ENCODE measurements at places on chromosomes 2 and 18.

- DNase-seq: no peak
Observed at GRCh38 chr2:50344509-50345106, 687.3 kb downstream of the NRXN1 start.

- no peak for DNase-seq
Observed at GRCh38 chr2:219648176-219648575, 20.7 kb downstream of the SLC4A3 start.

DNA sequence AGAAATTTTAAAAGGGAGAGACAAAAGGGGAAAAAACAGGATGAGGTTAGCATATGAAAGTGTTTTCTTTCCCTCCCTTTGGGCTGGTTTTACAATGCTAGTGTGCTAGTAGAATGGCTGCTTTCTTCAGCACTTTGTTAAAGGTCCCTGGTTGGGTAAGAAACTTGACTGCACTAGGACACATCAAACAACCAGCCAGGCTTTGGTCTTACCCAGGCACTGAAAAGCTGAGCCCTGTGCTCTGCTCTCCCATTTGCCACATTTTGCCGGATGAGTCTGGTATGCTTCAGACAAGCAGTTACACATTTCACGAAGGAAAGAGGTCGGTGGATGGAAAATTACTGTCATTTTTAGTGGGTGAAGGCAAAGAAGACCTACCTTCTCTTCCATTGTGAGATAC, 242.0 kb downstream of the DPP10 start:
- DNase-seq: no peak

GRCh38 chr2:78778756-78779510, 246.6 kb upstream of the REG3G start:
- no peak for DNase-seq

DNA sequence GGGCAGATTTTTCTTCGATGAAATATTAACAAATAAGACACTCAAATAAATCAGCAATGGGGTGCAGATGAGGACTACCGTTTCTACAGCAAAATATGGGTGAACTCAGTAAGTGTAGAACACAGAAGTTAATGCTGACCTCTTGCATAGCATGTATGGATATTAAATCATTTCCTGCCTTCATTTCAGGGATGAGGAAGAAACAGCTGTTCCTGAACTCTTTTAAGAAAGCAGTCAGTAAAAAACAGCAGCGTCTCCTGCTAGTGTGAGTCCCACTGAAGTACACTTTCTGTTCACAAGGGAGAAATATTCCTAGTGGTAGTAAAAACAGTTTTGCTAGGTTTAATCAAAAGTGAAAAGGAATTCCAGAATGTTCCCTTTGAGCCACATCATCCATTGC, 379.0 kb downstream of the ZEB2 start:
- DNase-seq: no peak

GRCh38 chr2:223155956-223156355, 104.0 kb downstream of the KCNE4 start:
- no peak for DNase-seq

DNA sequence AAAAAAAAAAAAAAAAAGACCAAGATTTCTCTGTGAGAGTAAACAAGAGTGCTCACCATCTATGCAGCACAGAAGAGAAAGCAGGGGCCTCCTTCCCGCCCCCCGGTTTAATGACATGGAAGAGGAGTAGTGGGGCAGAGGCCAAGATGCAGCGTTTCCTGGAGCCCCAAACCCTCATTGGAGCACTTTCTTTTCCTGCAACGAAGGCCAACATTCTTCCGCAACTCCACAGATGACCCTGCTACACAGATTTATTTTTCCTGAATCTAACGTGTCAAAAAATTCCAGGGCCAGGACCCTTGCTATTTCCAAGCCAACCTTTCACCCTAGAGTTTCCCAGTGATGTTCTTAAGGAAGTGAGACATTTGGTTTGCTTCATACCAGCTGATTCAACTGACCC, 189.6 kb downstream of the MIB1 start:
- DNase-seq: no peak

DNA sequence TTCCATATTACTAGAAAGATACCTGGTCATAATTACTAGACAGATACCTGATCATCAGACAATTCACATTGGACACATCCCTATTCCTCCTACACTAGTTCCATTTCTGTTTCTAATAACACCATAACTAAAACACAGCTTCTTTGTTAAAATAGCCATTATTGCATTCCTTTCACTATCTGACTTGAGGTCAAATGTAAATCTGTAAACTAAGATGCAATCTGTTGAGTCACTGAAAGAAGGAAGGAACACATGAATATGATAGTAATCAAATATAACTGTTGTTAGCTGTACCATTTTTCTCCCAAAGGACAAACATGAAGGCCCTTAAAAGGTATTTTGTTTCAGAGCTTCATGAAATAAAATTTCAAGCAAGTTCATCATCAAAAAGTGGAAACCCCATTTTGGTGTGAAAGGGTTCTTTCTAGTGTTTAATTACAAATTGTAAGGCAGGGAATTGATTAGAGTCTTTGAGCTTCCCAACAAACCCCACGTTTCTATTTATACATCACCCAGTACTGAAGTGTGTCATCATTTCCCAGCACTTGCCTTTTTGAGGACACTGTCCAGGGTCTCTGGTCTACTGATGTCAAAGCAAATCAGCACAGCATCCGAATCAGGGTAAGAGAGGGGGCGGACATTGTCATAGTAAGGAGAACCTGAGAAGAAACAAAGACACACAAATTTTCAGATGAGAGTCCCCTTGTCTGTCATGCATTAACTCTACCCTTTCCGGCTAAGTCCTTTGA, 13.0 kb downstream of the RND3 start:
- no peak for DNase-seq

- no peak for DNase-seq
Observed at GRCh38 chr2:47301277-47301618, 101.7 kb upstream of the MSH2 start.

DNA sequence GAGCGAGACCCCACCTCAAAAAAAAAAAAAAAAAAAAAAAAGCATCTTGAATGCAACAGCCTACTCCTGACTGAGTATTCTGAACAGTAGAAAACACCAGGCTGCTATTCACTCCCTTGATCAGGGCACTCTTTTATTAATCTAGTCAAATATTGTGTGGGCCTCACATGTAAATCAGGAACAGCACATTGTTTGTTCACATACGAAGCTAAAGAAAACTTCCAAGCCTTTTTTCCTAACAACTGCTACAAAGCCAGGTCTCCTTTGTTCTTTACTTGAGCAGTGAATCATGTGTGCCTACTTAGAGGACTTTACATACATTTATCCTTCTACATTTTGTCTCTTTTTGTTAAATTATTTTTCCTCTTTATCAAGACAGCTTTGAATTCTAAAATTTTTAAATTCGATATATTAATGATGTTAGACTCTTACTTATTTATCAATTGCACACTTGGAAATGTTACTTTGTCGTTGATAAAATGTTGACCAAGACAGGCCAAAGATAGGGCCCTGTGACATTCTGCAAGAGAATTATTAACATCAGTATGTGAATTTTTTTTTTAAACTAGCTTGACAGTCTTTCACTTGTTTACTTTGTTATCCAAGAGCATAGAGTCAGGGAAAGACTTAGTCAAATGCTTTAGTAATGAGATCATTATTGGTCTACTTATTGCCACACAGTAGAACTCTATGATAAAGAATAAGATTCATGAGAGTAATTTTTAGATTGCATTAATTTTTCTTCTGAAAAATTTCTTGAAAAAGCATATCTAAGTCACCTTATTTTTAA, 13.2 kb downstream of the SPATS2L start:
- DNase-seq: no peak

GRCh38 chr18:24677011-24677410, 216.6 kb downstream of the HRH4 start:
- no peak for DNase-seq

DNA sequence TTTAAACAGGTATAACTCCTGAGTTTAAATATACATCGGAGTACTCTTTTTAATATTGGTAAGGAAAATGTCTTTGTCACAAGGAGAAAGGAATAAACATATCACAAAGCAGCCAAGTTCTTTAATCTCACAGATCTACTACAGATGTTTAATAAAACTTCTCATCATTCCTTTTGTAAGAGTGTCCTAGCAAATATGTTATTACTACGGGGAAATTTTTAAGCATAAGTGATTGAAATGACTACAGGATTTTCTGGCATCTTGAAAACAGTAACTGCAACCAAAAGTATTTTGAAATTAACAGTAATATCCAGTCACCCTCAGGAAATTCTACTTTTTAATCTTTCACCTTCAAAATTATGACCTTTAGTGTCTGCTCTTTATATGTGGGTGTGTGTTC, 403.1 kb downstream of the IRS1 start:
- DNase-seq: no peak

DNA sequence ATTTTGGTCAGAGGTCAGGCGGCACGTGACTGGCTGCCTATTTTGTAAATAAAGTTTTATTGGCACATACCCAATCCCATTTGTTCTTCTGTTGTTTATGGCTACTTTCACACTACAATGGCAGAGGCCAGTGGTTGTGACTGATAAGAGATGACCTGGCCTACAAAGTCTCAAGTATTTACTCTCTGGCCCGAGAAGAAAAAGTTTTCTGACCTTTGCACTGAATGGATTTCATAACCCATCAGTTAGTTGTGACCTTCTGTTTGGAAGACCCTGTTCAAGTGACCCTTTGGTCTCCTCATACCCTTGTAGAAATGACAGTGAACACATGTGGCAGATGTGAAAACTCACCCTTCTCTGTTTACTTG, 121.4 kb upstream of the MGAT5 start:
- DNase-seq: no peak

DNA sequence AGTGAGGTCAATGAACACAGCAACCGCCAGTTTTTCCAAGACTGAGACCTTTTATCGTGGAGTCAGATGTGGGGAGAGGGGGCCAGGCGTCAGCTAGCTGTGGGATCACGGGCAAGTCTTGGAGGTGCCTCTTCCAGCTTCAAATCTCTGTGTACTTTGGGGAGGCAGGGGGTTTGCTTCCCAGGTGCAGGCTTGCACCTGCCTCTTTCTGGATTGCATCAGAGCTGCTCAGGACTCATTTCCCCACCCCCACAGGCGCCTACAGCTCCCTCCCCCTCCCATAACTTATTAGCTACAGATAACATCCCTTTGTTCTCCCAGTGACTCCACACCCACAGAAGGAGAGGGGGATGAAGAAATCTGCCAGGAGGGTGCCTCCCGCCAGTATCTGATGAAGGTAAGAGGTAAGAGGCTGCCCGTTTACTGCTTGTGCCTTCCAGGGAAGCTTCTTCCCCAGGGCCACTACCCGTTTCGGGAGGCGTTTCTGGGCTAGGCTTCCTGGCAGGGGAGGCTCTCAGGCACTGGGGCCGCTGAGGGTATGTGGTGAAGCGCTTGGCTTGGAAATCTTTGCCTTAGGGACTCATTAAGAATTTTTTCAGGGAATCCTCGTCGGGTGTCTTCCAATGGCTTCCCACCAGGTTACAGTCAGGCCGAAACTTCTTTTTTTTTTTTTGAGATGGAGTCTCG, 18.8 kb upstream of the MRPL33 start:
- peak; percentile 88 for DNase-seq

DNA sequence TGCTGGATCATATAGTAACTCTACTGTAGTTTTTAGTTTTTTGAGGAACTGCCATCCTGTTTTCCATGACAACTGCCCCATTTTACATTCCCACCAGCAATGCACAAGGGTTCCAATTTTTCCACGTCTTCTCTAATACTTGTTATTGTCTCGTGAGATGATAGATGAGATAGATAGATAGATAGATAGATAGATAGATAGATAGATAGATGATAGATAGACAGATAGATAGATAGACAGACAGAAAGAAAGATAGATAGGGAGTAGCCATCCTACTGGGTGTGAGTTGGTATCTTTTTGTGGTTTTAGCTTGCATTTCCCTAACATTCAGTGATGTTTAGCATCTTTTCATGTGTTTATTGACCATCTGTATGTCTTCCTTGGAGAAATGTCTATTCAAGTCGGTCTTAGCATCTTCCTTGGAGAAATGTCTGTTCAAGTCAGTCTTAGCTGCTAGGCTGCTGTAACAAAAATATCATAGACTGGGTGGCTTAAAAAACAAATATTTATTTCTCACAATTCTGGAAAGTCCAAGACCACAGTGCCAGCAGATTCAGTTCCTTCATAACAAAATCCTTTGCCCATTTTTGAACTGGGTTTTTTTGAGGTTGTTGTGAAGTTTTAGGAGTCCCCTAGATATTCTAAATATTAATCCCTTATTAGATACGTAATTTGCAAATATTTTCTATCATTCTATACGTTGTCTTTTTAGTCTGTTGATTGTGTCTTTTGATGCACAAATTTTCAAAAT, 98.5 kb downstream of the BIN1 start:
- no peak for DNase-seq

DNA sequence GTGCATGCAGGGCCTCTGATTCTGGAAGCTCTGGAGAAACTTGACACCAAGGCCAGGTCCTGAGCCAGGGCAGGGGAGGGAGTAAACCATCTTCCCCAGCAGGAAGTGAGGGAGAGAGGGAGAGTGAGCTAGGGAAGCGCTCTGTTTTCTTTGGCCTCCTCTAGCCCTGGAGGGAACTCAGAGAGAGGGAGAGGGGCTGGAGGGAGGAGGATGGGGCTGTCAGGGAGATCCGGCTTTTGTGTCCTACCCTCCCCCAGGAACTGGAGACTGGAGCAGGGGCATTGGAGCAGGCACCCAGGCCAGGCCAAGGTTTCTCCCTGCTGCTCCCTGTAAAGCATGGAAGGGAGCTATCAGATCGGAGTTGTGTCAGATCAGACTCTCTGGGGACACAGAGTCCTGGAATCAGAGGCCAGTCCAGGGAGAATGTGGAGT, 22.7 kb upstream of the PKDCC start:
- no peak for DNase-seq

GRCh38 chr18:3495691-3496430, 45.9 kb downstream of the TGIF1 start:
- DNase-seq: no peak

- no peak for DNase-seq
Observed at GRCh38 chr2:170554278-170554955, 160.7 kb upstream of the SP5 start.

DNA sequence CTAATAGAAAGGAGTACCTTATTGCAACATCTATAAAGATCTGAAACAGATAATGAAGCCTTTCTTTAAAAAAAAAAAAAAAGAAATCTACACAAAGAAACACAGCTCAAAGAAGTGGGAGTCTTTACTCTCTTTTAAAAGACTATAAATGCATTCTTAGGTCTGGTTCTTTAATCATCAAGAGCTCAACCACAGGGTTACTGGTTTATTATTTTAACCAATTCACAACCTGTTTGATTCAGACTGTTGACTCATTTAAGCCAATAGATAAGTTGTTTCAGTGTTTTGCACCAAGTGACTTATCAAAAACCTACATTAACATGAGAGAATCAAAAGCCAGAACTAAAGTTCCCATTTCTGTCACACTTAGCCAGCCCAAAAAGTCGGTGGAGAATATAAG, 93.1 kb downstream of the TCF4 start:
- DNase-seq: no peak

DNA sequence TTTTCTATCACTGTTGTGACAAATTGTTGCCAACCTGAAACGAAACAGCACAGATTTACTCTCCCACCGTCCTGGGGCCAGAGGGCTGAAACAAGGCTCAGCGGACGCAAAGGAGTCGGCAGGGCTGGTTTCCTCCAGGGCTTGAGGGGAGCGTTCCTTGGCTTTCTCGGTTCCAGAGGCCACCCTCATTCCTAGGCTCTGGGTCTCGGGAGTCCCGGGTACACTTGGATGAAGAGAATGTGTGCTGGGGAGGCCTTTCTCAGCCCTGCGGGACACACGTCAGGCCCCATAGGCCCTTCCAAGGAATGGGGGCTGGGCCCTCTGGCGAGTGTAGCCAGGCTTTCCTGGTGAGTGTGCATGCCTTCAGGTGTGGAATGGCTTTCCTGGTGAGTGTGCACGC, 287.3 kb upstream of the HS6ST1 start:
- DNase-seq: no peak

GRCh38 chr18:12405066-12405465, 2.7 kb upstream of the PRELID3A start:
- no peak for DNase-seq

- DNase-seq: no peak
Observed at GRCh38 chr18:63975628-63976027, 5.7 kb downstream of the SERPINB8 start.

All from NCI-H1105 (cell line).